Lower lobe of right lung (tissue), 2 donors: ENCODE measurements at places on chromosomes 11 and 22. TPM values are rescaled to one million over a fixed set of nuclear protein-coding genes. Genes with fewer than 3 reads are reported as not detected.

DNA sequence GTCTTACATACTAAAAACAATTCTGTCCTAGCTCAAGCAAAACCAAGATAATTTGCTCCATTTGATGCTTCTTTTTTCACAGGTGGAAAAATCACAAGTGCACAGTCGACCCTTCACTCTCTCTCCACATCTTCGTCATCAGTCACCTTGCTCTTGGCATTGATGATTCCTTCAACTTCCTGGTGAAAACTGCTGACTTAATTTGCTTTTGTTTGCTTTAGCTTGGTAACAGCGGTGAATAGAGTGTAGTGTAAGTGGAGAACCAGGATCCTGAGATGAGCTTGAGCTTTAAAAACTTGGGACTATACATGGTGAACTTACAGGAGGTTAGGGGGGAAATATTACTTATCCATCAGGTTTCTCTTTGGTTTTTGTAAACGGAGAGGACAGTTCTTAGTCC lies 331.1 kb upstream of the ARHGAP42 start:
- no peak for DNase-seq
- no peak overlapping the region for H3K4me3 ChIP-seq
- no peak overlapping the region for H3K27ac ChIP-seq
- H3K4me1 ChIP-seq: no peaks in the 10 kb centered on the region

TRIM29 gene
- total RNA-seq: 8.3 TPM

GRCh38 chr22:20015187-20015625 lies 1.4 kb downstream of the ARVCF start:
- H3K36me3 ChIP-seq: no peaks in the 10 kb centered on the region
- peaks cover 34% of the 10 kb centered on the region for H3K4me1 ChIP-seq
- DNase-seq: no peak
- no peak overlapping the region for H3K4me3 ChIP-seq
- H3K27ac ChIP-seq: no peak overlapping the region

TYMP gene
- 151 TPM for total RNA-seq
